AG20443 (cell line): ENCODE measurements at places on chromosomes 11 and 22.

DNA sequence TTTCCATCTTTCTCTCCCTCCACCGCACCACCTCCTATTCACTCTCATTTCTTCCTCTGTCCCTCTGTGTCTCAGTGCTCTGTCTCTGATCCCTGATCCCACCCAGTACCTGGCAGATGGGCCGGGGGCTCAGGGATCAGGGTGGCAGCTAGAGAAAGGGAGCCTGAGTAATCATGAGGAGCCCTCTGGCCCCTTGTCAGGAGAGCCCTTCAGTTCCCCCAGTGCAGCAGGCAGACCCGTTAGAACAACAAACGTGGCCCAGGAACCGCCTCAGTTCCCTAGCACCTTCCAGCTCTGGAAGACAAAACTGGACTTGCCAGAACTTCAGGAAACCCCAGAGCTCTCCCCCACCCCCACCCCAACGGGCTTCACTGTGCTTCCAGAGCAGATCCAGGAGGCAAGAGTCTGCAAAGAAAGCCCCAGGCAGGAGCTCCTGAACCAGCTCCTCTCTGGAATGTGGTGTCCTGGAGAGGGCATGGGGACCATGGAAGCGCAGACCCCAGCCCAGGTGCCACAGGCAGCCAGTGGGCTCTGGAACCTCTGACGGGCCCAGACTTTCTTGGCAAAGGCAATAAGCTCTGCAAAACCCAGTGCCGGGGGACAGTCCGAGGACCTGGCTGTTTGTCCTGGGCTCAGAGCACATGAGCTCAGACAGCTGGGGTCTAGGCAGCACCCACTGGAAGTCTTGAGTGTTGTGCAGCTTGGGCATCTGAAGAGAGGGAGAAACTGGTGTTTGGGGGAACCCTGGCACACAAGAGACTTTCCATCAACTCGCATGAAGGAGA, 43.2 kb downstream of the LMO1 start:
- no peak for DNase-seq

DNA sequence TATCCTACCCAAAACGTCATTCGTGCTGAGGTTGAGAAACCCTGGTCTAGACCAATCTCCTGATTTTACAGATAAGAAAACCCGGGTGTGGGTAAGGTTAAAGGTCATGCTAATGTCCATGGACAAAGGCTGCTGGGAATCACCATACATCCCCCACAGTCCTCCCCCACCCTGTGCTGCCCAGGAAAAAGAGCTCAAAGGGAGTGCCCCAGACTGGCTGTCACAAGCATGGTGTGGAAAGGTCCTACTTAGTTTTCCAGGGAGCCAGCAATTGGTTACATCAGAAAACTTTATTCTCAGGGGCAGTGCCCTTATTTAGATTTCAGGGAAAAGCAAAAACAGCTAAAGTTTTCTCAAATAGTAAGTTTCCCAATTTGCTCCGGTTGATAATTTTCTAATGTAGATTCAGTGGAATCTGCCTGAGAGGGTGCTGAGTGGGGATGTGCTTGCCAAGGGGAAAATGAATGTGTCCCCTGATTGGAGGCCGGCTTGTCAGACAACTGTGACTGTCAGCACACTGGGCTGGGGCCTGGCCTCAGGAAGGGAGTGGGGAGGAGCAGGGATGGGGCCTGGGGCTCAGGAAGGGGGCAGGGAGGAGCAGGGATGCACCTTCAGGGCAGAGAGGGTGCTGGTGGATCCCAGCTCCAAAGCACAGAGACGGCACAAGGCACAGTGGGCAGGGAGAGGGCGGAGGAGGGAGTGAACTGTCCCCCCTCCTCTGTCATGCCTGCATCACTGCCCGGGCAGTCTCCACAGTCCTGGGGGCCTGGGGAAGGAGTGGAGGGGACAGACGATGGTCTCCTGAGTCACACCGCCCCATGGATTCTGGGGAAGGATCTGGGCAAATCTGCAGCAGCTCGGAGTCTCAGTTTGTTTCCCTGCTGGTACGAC, 263.6 kb downstream of the KIRREL3 start:
- DNase-seq = no peak

DNA sequence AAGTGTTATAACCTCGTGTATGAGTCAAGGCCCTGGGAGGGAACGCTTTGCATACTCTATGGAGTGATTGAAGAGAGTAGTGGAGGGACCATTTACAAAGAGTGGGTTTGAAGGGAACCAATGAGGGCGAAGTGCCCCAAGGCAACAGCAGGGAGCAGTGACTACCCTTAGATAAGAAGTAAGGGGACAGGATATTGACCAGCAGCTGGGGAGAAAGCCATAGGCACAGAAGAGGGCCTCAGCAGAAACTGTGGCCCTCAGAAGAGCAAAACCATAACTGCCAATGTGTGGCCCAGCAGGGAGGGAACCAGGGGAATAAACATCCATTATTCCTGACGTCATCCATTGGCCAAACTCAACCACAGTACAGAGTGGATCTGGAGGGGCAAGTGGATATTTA, 24.7 kb downstream of the PARVA start:
- no peak for DNase-seq

DNA sequence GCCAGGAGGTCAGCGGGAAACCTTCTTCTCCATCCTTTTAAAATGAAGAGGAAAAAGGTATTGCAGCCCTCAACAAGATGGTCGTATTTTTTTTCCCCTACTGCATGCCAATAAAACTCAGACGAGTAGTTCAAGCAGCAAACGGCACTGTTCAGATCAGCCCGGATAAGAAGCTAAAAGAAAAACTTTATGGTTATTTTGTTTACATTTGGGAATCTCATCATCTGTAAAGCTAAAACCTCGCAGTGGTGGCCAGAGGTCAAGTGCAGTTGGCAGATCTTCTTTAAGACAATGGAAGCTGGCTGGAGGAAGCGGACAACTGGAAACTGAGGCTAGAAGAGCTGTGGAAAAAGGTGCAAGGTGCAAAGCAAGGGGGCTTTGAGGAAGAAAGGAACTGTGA, 31.0 kb upstream of the CHRM4 start:
- no peak for DNase-seq

GRCh38 chr11:33924341-33924740, 32.5 kb upstream of the LMO2 start:
- no peak for DNase-seq

DNA sequence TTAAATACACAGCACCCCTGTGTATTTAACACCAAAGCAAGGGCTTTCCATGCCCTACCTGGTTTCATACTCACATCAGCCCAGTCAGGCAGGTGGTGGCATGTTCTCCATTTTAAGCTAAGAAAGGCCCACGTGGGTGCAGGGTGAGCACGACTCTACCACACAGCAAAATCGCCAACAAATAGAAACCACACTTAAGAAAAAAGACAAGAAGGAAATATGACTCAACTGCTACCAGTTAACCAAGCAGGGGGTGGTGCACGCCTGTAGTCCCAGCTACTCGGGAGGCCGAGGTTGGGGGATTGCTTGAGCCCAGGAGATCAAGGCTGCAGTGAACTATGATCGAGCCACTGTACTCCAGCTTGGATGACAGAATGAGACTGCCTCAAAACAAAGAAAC, 35.2 kb upstream of the TFIP11 start:
- DNase-seq = no peak

- DNase-seq = no peak
Measured at GRCh38 chr11:115528225-115528624, 24.0 kb upstream of the CADM1 start.

DNA sequence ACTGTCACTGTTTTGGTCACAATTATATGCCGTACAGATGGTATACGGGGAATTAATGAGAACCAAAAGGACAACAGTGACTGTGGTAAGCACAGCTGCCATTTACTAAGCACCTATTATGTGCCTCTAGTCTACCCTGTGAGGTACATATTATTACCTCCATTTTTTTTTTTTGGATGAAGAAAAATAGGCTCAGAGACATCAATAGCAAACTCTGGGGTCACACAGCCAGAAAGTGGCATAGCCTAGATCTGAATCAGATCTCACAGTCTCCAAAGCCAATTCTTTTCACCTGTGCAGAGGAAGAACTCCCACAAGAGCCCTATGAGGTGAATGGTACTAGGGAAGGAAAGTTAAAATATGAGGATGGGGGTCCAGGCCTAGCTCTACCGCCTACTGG, 68.9 kb downstream of the USP35 start:
- DNase-seq = no peak
